Left colon (tissue), 2 donors: ENCODE measurements at places on chromosomes 16 and 17. TPM values are rescaled to one million over a fixed set of nuclear protein-coding genes. Genes with fewer than 3 reads are reported as not detected.

- DNase-seq, result no peak
Measured at GRCh38 chr17:4998027-4998731, 429 bp downstream of the KIF1C start.

AOC2 gene
- total RNA-seq, result 0.47 TPM

GRCh38 chr16:50769-51591, 2.4 kb downstream of the POLR3K start:
- DNase-seq, result peak; percentile 12

MYL4 gene
- total RNA-seq, result not detected

RANBP10 gene
- total RNA-seq, result 20.5 TPM

- peak; percentile 41 for DNase-seq
Measured at GRCh38 chr17:58587713-58588117, 73.3 kb upstream of the MTMR4 start.

DNA sequence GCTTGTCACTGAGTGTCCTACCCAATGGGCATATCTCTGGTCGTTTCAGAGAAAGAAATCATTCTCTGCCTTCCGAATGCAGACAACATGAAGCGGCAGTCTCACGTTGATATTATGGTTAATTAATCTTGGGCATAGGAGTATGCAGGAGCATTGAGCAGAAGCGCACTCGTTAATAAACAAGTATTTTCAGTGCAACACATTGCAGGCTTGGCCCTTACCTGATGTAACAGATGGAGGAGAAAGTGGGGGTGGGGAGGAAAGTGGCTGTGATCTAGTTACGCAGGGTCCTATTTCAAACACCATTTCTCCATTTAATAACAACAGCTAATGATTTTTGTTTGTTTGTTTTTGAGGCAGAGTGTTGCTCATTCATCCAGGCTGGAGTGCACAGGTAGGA, 414.0 kb upstream of the RBFOX1 start:
- DNase-seq, result no peak

C16orf46 gene
- 0.58 TPM for total RNA-seq

GRCh38 chr17:50151041-50151936, 812 bp upstream of the PPP1R9B start:
- peak; percentile 94 for DNase-seq

DNA sequence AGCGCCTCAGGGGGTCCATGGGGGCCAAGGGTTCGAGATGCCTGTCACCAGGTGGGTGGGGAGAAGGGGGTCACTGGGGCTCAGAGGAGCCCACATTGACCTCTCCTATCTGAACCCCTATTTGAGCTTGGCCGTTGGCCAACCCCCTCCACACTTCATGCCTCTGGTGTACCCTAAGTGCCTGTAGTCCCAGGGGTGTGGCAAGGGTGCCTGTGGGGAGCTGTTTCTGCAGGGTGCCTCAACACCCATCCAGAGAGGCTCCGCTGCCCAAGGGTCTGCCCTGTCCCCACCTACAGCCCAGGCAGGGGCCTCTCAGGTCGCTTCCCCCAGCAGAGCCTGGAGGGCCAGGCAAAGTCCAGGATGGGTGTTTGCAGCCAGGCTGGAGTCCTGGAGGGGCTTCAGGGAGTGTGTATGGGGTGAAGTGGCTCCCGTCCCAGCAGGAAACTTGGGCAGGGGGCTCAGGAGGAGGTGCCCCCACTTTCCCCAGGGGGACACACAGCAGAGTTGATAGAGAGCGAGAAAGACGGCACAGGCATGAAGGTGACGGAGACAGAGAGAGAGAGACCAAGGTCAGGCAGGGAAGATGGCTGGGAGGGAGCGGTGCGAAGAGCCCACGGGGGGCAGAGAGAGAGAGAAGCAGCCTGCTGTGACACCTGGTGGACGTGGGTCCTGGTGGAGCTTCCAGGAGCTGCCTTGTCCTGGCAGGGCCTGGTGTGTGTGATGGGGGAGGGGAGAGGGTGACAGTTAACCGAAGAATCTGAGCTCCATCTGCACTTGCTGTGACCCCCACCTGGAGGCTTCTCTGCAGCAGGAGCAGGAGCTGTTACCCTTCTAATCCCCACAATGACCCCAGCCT, at the start of gene SEPTIN12:
TSS of gene SEPTIN12 (minus strand) at position 719 of the 856 bp plus-strand sequence. CDS start at position 19, 700 bp downstream.
- no peak for DNase-seq

DNA sequence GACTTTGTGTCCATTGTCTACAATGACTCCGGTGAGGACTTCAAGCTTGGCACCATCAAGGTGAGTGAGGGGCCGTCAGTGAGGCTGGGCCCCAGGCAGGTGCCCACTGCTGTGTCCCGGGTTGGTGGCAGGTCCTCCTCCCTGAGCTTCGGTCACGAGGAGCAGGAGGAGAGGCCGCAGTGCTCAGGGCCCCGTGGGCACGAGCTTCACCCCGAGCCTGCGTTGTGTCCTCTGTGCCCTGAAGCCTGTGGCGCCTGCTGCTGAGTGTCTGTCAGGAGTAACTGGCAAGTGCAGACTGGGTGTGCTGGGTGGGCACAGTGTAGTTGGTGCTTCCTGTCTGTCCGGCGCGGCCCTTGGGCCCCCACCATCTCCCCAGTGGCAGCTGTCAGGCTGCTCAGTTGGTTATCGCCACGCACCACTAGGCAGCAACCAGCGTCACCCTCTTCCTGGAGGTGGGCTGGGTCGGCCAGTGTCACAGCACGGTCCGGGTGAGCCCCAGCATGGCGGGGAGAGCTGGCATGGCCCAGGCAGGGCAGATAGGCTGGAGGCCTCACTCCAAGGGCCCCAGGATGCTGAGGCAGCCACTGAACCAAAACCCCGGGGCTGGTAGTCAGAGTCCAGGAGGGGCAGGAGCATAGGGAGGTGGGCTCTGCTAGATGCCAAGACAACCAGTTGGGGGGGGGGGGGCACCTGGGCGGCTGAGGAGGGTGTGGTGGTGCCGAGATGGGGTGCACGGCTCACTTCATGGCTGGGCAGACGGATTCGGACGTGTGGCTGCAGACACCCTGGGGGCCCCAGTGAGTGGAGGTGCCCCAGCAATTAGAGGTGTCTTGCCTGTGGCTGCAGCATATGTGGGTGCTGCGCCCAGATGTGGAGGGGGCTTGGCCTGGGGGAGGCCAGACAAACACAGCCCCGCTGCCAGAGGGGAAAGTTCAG, 39.3 kb downstream of the TSC2 start:
- no peak for DNase-seq

CDH15 gene
- total RNA-seq, result not detected

DNA sequence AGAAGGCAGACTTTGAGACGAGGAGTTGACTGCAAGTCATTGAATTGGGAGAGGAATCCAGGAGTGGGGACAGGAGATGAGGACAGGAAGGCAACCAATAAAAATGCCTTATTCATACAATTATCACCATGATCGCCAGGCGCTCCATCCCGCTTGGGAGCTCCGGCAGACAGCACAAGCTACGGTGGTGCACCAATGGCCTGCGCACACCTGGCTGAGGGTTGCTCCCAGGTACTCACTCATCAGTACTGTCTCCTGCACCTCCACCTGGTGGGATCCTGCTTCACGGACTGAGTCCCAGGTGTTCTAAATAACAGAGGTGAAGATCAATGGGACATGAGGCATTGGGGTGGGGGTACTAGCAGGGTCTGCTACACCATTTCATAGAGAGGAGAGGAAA, 160.0 kb upstream of the TNRC6C start:
- DNase-seq, result no peak

- DNase-seq, result no peak
Measured at GRCh38 chr16:85629326-85629725, 16.2 kb downstream of the GSE1 start.

SYT17 gene
- total RNA-seq, result 8.4 TPM

DNA sequence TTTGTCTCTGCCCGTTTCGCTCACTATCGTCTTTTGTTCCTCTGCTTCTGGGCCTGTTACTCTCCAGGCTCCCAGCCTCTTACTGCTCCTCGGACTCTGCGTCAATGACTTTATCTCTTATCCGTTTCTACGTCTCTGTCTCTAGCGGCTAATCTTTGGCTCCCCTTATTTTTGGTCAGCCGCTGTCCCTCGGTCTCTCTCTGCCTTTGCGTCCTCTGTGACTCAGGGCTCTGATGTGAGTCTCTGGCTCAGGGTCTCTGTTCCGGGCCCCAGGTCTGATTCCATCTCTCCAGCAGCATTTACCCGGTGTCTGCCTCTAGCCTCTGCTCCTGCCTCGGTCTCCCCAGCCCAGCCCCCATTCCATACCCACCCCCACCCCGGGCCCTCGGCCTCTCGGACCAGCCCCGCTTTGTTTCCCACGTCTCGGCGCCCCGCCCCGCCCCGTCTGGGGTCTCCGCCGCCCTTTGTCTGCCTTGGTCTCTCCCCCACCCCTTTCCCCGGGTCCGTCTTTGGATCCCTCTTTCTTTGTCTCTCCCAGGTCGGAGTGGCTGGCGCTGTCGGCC, 547 bp upstream of the ZNF48 start:
- DNase-seq, result no peak

- no peak for DNase-seq
Measured at GRCh38 chr16:66065925-66066324, 300.6 kb upstream of the CDH5 start.

DNA sequence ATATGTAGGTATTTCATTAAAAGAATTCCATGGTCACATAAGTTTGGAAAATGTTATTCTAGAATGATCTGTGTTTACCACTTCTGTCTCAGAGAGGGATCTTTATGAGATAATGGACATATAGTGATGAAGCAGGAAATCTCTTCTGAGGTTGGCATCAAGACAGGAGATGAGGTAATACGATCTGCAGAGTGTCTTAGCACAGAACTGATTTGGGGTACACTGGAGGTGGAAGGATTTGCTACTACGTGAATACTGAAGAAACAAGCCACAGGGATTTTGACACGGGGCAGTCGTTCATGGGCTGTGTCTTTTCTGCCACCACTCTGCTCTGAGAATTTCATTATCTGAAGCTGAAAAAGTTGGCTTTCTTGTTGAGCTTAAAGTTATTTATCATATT, 5.5 kb downstream of the CBFB start:
- DNase-seq, result no peak

GRCh38 chr16:27027971-27028370, 38.8 kb upstream of the C16orf82 start:
- no peak for DNase-seq

- DNase-seq, result no peak
Measured at GRCh38 chr17:55816532-55817396, 65.9 kb downstream of the PCTP start.
